ENCODE measurements at places on chromosomes 5 and 9.

GRCh38 chr9:84754461-84754860 lies 84.9 kb downstream of the NTRK2 start:
- DNase-seq, result no peak

GRCh38 chr9:93827545-93828330 lies 127.4 kb downstream of the BARX1 start:
- peak; percentile 97 for DNase-seq

- DNase-seq, result no peak
Observed at GRCh38 chr9:126490214-126490631, 123.5 kb upstream of the LMX1B start.

GRCh38 chr9:87029905-87030304 lies 82.6 kb upstream of the GAS1 start:
- DNase-seq, result no peak

DNA sequence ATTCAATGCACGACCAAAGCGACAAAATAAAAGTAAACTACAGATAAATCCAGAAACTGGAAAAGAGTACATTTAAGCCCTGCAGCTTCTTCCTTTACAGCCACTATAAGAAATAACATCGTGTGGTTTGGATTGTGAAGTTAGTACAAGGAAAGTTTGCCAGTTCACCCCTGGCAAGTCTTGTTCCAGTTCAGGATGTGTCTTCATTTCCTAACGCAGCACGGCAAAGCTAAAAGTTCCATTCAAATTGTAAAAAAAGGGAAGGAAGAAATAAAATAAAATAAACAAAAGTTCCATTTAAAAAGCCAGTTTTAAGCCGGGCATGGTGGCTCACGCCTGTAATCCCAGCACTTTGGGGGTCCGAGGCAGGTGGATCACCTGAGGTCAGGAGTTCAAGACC lies 83.3 kb upstream of the RETREG1 start:
- DNase-seq, result no peak

- DNase-seq, result no peak
Observed at GRCh38 chr5:130724658-130725057, 440.4 kb downstream of the HINT1 start.

- peak; percentile 24 for DNase-seq
Observed at GRCh38 chr5:54643685-54644106, 126.1 kb downstream of the SNX18 start.

GRCh38 chr5:168020542-168021294 lies 270.7 kb upstream of the WWC1 start:
- DNase-seq, result no peak

GRCh38 chr9:121748727-121749423 lies 97.4 kb downstream of the DAB2IP start:
- peak; percentile 86 for DNase-seq

- no peak for DNase-seq
Observed at GRCh38 chr5:98872674-98873073, 56.1 kb downstream of the CHD1 start.

DNA sequence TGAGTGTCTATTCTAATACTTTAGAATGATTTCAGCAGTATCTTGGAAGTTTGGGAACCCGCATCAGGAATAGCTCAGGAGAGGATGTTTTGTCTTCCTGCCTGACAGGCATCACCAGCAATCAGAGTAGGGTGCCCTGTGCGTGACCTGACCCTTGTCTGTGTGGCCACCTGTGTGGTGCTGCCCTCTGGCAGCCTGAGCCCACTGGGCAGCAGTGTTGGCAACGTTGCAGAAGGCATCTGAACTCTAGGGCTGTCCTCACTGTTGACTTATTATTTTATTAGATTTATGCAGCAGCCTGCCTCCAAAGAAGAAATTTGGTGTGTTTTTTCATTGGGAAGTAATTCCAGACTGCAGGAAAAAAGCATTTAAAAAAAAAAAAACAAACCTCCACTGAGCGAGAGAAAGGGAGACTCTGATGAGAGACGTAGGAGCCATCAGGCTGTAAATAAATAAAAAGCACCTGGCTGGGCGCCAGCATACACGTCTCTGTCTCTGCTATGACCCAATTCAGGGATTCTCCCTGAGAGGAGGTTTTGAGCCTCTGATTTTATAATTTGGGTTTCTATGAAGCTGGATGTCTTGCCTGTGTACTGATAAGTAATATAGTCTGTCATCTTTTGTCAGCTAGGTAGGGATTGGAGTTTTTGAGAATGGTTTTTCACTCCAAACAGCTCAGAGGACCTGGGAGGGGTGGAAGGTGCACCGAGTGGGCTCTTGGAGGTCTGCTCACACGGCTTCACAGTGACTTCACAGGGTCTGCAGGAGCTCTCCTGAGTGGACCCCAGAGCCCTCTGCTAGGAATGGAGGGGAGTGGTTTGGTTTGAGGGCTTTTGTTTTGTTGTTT lies 49.0 kb downstream of the FAM78A start:
- DNase-seq, result no peak

DNA sequence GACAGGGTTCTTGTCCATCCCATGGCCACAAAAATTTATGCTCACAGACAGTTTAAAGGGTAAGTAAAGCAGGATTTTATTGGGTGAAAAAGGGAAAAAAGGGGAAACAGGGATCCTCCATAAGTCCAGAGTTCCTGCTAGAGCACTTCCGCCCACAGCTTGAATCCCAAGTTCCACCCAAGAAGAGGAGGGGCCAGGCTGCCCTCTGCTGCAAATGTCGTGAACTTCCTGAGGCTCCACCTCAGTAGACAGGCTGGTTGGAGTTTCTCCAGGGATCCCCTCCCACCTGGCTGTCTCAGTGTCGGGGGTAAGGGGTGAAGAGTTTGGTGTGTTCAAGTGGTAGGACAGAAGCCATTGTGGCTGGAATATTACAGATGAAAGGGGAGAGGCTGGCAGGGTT lies 275.0 kb upstream of the SGCD start:
- DNase-seq, result no peak

- DNase-seq, result peak; percentile 45
Observed at GRCh38 chr9:94757158-94757557, 30.7 kb downstream of the AOPEP start.

- peak; percentile 56 for DNase-seq
Observed at GRCh38 chr9:126986506-126986951, 71.9 kb downstream of the RALGPS1 start.

GRCh38 chr9:96014078-96014477 lies 138.6 kb downstream of the ERCC6L2 start:
- DNase-seq, result no peak

GRCh38 chr5:45382583-45382982 lies 313.6 kb downstream of the HCN1 start:
- DNase-seq, result no peak

DNA sequence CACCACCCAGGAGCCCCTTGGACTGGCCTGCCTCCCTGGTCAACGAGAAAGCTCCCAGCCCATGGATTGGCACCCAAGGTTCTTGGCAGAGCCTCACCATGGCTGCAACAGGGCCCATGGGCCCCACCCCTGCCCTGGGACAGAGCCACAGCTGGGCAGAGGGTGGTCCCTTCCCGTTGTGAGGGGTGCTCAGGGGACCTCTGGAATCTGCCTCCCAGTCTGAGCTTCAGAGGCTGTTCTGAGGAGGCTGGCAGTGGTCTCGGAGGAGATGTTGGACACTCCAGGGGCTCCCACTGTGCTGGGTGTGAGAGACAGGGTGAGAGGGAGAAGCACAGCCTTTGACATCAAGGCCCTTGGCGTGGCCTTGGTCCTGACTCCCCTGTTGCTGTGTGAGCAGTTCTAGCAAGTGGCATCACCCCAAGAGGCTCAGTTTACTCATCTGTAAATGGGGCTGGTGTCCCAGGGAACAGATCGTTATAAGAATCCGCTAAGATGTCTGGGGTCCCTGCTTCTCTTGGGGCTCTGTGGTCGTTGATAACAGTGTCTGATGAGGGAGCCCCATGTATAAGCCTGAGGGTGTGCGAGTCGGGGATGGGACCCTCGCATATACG lies 33.0 kb downstream of the LHX3 start:
- no peak for DNase-seq

GRCh38 chr5:61416010-61416409 lies 84.0 kb downstream of the ZSWIM6 start:
- DNase-seq, result no peak

- no peak for DNase-seq
Observed at GRCh38 chr9:107351382-107352045, 68.4 kb downstream of the RAD23B start.

GRCh38 chr9:36937346-36937745 lies 96.7 kb downstream of the PAX5 start:
- no peak for DNase-seq

DNA sequence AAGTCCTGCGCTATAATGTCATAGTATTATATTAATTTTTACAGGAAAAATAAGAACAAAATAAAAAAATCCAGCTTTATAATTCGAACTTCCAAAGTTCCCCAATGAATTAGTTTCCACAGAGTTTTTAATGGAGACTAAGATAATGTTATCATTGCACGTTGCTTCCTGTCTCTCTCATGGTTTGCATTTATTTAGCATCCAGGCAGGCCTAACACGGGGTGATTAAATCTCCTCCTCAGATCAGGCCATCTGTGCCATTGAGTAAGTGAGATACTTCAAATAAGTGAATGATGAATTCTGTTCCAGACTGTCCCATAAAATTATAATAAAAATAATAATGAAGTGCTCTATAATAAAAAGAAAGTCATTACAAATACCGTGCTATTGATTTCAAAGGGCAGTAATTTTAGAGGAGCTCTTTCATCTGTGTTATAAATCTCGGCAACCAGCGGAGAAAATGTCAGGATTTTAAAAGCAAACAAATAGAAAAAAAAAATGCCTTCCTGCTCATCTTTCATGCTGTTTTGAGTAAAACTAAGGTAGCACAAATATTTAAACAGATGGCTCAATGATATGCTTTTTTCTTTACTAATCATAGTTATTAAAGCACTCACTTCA lies 570.6 kb upstream of the ZNF608 start:
- DNase-seq, result no peak
